ENCODE measurements at places on chromosomes 12 and 14.

- no peak for DNase-seq
Measured at GRCh38 chr12:124129132-124129531, 156.1 kb downstream of the ZNF664 start.

DNA sequence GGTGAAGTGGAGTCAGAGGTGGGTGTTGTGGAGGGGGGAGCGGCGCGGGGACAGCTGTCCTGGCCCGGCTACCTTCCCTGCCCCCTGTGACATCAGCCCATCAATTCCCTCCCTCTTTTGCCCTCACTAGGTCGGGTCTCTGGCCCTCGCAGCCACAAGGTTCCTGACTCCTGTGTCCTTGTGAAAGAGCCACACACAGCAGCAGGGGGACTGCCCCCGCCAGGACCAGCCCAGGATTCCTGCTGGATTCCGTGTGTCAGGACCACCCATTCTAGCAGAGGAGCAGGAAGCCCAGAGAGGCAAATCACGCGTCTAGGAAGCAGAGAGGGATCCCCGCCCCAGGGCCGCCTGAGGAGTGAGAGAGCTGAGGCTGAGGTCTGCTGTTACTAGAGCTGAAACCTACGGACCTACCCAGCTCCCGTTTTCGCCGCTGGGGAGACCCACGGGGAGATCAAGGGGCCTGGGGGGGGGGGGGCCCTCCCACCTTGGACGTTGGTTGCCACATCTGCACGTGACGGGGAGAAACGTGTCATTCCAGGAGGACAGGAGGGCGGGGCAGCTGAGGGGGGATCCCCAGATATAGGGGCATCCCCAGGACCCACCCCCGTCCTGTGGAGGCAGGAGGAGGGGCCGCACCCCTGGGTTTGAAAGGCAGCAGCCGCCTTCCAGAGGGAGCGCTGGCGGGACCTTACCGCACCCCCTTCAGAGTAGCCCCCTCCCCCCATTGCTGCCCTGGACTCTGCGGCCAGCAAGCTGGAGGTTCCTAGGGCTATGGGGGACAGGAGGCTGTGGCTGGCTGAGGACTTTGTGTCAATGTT lies 12.5 kb upstream of the INF2 start:
- peak; percentile 73 for DNase-seq

- DNase-seq, result peak; percentile 40
Measured at GRCh38 chr12:11812586-11813437, 163.3 kb downstream of the ETV6 start.

- no peak for DNase-seq
Measured at GRCh38 chr14:63517354-63517753, 25.8 kb downstream of the PPP2R5E start.

DNA sequence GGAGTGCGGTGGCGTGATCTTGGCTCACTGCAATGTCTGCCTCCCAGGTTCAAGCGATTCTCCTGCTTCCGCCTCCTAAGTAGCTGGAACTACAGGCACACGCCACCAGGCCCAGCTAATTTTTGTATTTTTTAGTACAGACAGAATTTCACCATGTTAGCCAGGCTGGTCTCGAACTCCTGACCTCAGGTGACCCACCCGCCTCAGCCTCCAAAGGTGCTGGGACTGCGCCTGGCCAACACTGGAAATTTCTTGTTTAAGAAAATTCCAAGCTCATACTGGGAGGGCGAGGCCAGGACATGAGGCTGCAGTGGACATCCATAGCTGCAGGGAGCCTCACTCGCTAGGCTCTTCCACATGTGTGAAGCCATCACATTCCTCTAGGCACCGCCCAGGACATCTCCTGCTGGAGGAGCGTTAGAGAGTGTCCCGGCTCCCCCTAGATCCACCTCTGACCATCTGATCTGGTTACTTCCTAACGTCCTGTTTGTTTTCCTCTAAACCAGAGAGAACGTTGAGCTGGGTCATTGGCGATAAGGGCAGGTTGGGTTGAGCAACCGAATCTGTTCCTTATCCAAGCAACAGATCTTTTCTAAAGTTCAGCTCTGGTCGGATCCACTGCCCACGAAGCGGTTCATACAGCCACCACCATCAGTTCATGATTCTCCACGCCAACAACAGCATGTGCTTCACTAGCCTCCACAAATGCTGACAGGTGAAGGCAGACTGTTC lies 108.2 kb upstream of the MED13L start:
- DNase-seq, result no peak

DNA sequence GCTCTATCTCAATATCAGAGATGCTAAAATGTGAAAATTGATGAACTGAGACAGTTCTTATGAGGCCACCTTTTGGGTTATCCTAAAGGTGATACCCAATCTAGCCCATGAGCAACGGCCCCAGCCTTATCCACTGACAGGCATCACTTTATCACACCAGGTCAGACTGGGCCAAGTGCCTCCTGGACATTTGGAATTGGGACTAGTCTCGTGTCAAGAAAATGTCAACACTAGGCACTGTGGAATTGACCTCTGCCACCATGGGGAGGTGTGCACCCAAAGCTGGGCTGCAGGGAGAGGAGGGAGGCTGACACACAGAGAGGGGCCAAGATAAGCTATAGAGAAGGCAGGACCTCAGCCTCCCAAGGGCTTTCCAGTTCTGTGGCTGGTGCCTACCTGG lies 78.5 kb upstream of the ZFP36L1 start:
- no peak for DNase-seq

- DNase-seq, result no peak
Measured at GRCh38 chr12:124641591-124641990, 74.2 kb upstream of the NCOR2 start.

DNA sequence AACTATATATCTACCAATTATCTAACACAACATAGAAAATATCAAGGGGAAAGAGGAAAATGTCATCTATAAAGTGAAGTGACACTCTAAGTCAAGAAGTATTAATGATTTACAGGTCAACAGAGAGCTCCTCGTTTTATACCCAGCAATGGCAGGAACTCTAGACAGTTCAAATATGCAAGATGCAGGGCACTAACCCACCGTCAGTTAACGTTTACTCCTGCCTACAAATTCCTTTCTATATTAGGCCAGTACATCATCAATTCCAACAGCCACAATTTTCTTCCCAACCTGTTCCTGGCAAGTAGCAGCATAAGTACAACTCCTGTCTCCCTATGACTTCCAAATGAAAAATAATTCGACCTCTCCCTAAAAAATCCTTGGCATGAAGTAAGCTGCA lies 9.0 kb upstream of the KANSL2 start:
- no peak for DNase-seq

DNA sequence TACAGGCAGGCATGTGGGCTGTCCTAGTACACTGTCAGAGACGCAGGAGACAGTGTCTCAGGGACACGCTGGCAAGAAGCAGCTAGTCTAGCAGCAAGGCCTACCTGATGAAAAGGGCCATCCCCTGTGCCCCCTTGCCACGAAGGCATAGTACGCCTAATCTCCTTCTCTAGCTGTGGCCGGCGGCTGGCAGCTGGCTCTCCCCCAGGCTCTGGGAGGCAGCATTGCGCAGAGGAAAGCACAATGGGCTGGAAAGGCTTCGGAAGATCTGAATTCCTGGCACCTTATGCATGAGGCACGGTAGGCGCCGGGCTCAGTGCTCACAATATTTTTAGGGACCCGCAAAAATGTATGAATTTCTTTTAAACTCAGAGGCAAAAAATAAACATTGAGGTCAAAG lies 16.0 kb upstream of the PLEKHH1 start:
- no peak for DNase-seq

- no peak for DNase-seq
Measured at GRCh38 chr12:131591714-131592709, 118.9 kb upstream of the SFSWAP start.

- no peak for DNase-seq
Measured at GRCh38 chr12:51941011-51941581, 10.4 kb upstream of the ACVR1B start.

- no peak for DNase-seq
Measured at GRCh38 chr12:90211017-90211416, 502.4 kb upstream of the ATP2B1 start.

GRCh38 chr12:49972129-49972528 lies 618 bp upstream of the AQP6 start:
- DNase-seq, result no peak

- peak; percentile 63 for DNase-seq
Measured at GRCh38 chr12:7113389-7113871, 4.4 kb upstream of the C1RL start.

DNA sequence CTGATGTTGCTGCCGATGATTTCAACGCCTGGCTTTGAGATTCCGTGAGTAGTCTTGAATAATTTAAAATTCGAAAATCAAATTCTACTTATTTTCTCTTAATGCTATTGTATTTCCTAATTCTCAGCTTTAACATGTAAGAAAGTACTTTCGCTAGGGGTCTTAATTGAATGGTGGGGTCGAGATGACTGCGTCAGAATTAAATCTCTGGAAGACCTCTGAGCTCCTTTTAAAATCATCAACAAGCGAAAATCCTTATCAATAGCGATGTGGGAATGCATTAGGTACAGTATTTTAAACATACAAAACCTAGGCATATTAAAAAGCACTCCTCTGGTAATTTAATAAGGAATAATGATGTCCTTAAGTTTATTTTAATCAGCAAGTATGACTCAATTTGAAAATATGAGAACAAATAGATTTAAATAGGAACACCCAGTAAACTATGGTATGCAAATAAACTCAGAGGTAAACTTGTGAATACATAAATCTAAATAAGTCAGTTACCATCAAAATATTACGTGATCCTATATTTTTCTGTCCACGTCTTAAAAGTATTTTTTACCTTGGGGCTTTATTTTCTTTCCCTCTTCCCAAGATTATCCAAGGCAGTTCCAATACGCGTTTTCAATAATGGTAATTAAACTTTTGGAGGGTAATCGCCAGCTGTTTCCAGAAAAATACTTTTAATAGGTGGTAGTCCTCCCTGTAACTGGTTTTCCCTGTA lies 1.4 kb downstream of the FOXA1 start:
- no peak for DNase-seq

GRCh38 chr12:125473501-125473900 lies 408.3 kb downstream of the AACS start:
- DNase-seq, result no peak

- no peak for DNase-seq
Measured at GRCh38 chr14:26820138-26820537, 222.3 kb upstream of the NOVA1 start.

DNA sequence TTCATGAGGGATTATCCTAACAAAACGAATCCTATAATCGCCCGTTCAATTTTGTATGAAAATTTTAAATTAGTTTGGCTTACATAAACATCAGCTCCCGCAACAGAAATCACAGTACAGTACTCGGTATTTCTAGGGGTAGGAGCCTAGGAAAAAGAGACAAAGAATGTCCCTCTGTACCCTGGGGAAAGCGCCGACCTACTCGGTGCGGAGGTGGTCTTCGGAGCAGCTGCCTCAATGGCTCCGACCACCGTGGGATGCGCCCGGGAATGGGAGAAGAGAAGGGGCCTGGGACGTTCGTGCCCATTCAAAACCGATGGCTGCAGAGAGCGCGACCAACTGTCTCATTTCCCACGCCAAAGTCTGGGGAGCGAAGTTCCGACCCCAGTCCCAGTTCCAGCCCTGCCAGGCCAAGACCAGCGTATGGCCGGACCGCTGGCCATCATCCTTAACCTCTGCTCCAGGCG lies 618 bp downstream of the GNPNAT1 start:
- DNase-seq, result no peak

- DNase-seq, result no peak
Measured at GRCh38 chr12:22672951-22673350, 48.0 kb downstream of the ETNK1 start.

- no peak for DNase-seq
Measured at GRCh38 chr12:28586481-28586880, 396.2 kb downstream of the CCDC91 start.

- DNase-seq, result no peak
Measured at GRCh38 chr14:60211153-60211552, 37.9 kb upstream of the PPM1A start.

GRCh38 chr14:69711065-69711464 lies 55.9 kb upstream of the SRSF5 start:
- no peak for DNase-seq

- no peak for DNase-seq
Measured at GRCh38 chr12:100123316-100124095, 19.2 kb downstream of the BLTP3B start.

GRCh38 chr14:89252887-89253532 lies 164.0 kb downstream of the FOXN3 start:
- no peak for DNase-seq

DNA sequence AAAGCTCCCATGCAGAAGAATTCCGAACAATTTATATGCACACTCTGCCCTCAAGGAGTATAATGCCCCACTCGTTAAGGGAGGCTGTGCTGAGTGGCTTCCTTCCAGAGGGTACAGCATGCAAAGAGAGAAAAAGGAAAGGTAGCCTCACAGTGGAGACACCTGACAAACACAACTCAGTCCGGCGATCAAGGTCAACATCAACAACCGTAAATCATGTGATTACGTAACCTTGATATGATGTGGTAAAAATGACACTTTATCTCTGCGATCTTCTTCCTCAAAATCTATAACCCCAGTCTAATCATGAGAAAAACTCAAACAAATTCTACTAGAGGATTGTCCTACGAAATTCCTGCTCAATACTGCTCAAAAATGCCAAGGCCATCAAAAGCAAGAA lies 400.5 kb upstream of the CCDC196 start:
- DNase-seq, result no peak

- no peak for DNase-seq
Measured at GRCh38 chr12:119695034-119695433, 27.1 kb downstream of the PRKAB1 start.

DNA sequence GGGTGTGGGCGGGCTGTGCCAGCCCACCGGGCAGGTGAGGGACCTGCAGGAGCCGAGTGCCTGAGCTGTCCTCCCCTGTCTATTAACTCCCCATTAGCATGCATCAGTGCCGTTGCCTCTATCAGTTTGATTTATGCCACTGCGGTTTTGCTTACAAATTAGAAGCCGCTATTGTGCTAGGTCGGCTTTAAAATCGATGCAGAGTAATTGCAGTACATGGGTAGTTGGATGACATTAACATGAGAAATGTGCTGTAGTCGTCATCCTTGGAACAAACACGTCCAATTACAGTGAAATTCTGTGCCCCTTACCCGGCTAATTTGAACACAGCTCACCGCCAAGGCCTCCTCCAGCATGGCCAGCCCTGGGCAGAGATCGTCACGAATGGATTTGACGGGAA lies 145.8 kb downstream of the TSPAN9 start:
- no peak for DNase-seq

Measured in activated CD4-positive, alpha-beta T cell treated with anti-CD3 and anti-CD28 coated beads, Interleukin-10, Interleukin-2, amounts not matched to agents 100 ng/mL and 50 ng/mL, durations not matched to agents 16 hours and 8 hours (primary cell).